Lung microvascular endothelial cell (primary cell): ENCODE measurements at places on chromosomes 1 and 21.

- DNase-seq = peak; percentile 67
These were observed 58.4 kb upstream of the CACNA1E start for GRCh38 chr1:181424786-181425403.

DNA sequence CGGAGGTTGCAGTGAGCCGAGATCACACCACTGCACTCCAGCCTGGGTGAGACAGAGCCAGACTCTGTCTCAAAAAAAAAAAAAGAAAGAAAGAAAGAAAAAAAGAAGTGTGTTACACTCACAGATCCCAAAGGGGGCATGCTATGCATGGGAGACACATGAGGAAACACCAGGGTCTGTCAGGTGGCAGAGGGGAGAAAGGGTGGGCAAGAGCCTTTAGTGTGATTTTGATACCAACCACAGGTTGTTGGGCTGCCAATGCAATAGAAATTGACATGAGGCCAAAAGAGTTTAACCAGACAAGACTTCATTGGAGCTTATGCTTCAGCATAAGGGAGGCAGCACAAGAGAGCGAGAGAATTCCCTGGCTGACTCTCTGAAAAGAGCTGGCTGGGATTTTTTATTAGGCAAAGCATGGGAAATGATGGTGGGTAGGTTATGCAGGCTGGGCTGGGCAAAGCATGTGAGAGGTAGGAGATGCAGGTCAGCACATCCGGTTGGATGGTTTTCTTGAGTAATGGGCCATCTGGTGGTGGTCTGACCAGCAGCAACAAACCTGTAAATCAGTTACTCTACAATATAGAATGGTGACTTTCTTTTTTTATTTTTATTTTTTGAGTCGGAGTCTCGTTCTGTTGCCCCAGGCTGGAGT lies 11.7 kb upstream of the EXTL1 start:
- no peak for DNase-seq

DNA sequence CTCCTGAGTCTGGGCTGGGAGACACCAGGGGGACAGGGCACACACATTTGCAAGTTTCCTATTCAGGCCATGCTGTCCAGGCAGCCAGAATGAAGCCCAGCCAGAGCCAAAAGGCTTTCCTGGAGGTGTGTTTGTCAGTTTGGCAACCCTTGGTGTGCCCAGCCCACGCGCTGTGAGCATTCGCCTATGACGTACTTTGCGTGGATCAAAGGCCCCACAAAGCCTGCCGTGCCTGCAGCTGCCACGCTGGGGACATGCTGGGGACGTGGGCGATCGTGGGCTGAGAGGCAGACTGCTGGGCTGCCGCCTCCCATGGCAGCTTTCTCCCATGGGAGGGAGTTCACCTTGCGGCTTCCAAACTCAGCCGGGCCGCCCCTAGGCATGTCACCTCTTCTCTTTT lies 57.5 kb downstream of the CD247 start:
- DNase-seq = no peak

DNA sequence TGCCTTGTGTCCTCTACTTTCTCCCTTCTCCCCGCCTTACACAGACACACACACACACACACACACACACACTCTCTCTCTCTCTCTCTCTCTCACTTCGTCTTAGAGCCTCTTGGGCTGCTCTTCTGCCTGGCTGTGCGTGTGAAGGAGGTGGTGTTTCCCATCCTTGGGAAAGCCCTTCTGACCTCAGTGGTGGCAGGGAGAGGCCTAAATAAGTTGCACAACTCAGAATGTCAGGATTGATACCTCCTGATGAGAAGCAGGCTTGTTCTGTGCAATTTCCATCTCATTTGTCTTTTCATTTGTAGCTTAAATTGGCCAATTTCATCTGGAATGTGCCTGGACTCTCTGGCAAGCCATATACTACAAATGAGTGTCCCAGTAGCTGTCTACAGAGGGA lies 25.0 kb downstream of the LRRN2 start:
- DNase-seq = no peak

GRCh38 chr21:25400427-25400826 lies 206.9 kb downstream of the MRPL39 start:
- DNase-seq = no peak

DNA sequence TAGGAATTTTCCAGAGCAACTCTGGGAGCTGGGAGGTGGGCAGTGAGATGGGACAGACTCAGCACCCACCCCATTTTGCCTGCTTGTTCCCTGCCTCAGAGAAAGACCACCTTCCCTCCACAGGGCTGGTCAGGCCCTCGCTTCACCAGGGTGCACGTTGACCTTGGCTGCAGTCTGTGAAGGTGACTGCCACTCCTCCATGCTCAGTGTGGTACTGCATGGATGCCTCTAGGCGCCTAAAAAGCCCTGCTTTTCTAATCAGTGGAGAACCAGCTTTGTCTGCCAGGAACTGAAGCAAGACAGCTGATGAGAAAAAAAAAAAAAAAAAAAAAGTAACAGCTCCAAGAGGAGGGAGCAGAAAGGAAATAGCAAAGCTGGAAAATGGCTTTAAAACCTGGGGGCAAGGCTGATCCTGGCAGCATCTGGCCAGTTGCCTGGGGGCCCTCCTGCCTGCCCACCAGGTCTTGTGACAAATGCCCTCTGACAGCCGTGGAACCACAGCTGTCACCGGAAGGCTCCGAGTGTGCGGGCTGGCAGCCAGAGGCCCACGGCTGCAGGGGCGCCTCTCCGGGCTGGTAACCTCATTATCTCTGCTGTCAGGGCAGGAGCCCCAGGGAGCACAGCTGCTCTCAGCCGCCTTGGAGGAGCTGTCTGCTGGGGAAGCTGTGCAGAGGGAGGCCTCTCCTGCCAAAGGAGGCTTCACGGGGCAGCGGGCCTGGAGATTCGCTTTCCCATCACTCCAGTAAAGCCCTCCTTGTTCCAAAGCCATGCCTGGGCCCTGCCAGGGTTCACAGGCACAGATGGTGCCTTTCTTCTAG lies 13.7 kb downstream of the KIAA1614 start:
- DNase-seq = no peak

- DNase-seq = no peak
These were observed 291.0 kb downstream of the ADGRL2 start for GRCh38 chr1:82091729-82092128.

DNA sequence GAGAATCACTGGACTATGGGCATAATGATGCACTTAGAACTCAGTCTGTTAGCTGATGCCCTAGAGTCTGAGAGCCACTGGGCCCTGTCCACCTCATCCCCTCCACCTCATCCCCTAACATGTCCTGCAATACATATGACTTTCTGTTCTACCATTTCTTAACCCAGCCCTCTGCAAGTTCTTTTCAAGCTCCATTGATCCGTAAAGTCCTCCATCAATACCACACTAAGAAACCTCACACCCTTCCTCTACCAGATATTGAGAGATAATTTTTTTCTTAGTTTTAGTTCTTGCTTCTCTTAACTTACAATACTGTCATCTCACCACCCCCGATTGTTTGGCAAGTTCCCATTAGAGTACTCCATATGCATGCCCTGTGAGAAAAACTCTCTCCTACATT lies 22.1 kb downstream of the FCRL4 start:
- DNase-seq = no peak

GRCh38 chr1:57898531-57898930 lies 474.7 kb upstream of the DAB1 start:
- no peak for DNase-seq

DNA sequence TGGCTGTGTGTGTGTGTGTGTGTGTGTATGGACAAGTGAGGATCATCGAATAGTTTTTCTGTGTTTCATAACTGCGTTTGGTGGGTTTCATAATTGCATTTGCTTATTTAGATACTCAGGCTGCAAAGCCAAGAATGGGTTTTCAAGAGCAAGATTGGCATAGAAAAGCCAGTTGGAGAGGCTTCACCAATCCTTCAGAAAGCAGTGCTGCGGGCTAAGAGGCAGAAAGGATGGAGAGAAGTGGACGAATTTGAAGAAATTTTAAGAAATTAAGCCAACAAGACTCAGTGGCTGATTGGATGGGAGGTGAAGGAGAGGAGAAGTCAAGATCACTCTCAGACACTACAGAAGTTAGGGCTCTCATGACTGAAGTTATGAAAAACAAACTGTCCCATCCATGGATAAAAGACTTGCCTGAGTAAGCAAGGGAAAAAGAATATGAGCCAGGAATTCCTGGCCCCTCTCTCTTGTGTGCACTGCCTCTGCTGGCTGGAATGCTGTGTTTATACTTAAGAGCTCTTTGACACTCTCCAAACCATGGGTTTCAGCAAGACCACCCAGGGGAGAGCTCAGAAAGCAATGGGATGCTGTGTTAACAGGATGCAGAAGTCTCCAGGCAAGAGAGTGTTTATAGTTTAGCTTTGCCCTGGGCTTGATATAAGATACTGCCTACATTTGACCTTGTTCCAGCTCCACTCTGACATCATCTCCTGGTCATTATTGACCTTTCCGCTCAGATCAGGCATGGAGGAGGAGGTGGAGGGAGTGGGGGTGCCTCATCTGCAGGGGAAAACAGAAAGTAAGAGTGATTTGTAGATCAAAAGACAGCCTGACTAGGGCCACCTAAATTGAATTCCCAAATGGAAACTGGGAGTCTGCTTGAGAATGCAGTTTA lies 232.0 kb upstream of the PLXNA2 start:
- DNase-seq = peak; percentile 38

DNA sequence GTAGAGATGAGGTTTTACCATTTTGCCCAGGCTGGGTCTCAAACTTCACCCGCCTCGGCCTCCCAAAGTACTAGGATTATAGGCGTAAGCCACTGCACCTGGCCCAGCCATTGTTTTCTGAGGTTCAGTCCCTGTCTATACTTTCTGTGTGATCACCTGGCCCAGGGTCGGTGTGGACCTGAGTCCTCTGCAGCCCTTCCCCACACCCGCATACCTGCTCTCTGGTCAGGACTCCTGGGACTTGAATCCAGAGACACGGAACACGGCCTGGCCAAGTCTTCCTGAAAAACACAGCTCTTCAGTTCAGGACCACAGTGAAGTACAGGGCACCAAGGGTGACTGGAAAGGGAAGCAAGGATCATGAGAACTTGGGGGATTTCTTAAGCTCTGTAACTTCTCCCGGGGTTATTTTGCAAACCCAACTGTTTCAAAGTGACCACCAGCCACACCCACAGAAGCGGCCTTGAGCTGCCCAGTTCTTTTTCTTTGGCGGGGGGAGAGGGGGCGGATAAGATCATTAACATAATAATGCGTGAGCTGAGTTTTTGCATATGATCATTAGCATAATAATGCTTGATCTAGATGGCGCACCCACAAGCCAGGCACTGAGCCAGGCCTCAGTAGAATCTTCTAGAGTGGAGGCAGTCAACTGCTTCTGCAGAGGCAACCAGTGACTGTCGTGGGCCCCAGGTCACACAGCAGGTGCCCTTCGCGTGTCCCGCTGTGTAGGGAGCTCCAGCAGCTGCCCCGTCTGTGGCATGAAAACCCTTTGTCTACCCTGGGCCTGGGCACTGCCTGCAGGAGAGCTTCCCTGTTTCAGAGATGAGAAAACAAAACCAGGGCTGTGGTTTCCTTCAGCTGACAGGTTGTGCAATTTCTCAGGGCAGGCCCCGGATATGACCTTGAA lies 1.7 kb upstream of the NADK start:
- no peak for DNase-seq

- no peak for DNase-seq
These were observed 30.5 kb upstream of the TSPEAR start for GRCh38 chr21:44741921-44742320.

- no peak for DNase-seq
These were observed 39.7 kb upstream of the GJB5 start for GRCh38 chr1:34715139-34715538.
